Occipital lobe (tissue), 3 donors: ENCODE measurements at places on chromosomes 11 and 22. TPM values are rescaled to one million over a fixed set of nuclear protein-coding genes. Genes with fewer than 3 reads are reported as not detected.

The LRRC10B gene
- total RNA-seq, result 3.1 TPM

The ZNF215 gene
- total RNA-seq, result 5.6 TPM

The ZDHHC5 gene
- total RNA-seq, result 18.6 TPM

The CELSR1 gene
- 4.1 TPM for total RNA-seq

The MARK2 gene
- 10.8 TPM for total RNA-seq

The ADORA2A gene
- 8.0 TPM for total RNA-seq

The ZNF214 gene
- total RNA-seq, result 17.9 TPM

The SDF2L1 gene
- 4.7 TPM for total RNA-seq

The SUSD2 gene
- total RNA-seq, result not detected

The TBX1 gene
- total RNA-seq, result 0.62 TPM

The KCNJ4 gene
- 9.7 TPM for total RNA-seq

The ZNRF3 gene
- total RNA-seq, result 8.1 TPM
